ENCODE measurements at places on chromosomes 7 and 10.

DNA sequence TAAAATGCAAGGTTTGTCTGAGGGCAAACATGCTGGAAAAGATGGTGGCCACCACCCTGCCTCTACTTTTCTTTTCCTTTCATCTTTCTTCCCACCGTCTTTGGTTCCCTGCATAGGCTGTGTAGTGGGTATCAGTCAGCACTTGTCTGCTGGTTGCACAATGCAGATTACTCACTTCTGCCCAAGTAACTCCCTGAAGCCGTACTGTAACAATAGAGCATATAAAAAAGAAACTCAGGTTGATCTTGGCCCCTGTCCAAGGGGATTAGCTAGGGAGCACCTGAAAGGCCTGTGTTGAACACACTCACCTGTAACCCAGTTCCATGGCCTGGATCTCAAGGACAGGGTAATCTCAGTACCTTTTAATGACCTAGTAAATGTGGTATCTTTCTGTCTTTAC is 533.0 kb upstream of the GALNT17 start:
- no peak for DNase-seq

DNA sequence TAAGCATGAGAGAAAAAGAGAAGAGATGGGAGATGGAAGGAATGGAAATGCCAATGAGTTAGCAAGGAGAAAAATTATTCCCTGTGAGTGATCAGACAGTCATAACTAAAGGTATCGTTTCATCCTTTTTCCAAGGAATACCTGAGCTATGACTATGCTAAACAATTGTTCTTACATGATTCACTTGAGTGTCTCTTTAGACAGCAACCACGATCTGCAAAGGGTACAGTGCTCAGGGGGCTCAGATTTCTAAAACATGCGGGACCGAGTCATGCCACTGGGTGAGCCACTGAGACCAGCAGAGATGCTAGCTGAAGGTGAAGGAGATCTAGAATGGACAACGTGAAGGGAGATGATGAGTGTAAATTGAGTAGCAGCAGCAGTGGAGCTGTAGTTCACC is 78.0 kb upstream of the CTTNBP2 start:
- no peak for DNase-seq

GRCh38 chr7:44637788-44638594 is 31.6 kb downstream of the OGDH start:
- peak; percentile 43 for DNase-seq

- DNase-seq, result no peak
Observed at GRCh38 chr10:2509081-2509531, 558.2 kb upstream of the PFKP start.

DNA sequence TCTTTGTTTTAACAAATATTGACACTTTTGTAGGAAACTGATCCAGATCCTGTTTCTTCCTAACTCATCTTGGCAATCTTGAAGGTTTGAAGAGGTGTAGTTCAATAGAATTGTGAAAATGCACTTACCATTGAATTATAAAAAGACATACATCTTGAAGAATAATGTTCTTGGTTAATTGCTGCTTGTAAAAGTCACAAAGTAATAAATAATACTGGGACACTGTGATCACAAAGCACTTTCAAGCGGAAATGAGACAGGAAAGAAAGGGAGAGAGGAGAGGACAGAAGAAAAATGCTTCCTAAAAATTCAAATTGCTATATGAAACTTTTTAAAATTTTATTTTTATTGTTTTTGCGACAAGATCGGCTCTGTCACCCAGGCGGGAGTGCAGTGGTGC is 15.2 kb upstream of the NFE2L3 start:
- no peak for DNase-seq

DNA sequence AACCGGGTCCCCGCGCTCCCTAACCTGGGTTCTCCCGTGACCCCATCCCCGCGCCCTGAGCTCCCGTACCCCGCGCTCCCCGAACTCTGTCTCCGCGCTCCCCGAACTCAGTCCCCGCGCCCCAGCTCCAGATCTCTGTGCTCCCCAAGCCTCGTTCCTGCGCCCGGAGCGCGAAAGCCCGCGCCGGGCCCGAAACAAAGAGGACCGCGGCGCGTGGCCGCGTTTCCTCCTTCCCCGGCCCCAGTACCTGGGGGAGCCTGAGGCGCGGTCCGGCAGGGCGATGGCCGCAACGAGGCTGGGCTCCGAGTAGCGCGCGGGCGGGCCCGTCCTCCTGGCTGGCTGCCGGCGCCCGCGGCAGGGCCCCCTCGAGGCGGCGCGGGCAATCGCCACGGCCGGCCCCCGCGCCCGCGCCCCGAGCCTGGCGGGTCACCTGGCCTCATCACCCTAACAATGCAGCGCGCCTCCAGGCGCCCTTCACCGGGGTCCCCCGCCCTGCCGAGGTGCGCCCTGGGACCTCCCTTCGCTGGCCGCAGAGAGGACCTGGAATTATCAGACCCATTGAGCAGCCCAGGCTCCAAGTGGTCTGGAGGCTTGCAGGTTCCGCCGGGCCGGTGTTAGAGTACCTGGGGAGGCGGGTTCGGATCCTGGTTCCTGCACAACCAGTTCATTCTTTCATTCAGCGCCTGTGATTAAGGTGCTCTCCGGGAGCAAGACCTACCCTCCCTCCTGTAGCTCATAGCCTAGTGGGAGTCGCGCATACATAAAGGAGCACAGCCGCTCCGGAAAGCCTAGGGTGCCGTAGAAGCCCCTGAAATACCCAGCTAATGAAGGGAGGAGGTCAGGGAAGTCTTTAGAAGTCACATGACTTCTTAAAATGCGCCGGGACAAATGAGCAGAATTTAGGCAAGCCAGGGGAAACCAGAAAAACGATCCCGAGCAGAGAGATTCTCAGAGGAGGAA is at the start of gene TNS3:
Gene TNS3 (minus strand): TSS at position 308 of the 960 bp plus-strand sequence. CDS start 142,475 bp downstream, outside the sequence.
- peak; percentile 64 for DNase-seq

GRCh38 chr10:126565441-126565840 is 105.1 kb downstream of the C10orf90 start:
- DNase-seq, result no peak

Measured in activated B cell treated with CpG ODN at 0.5 μM for 24 hours (primary cell).